CD4-positive, alpha-beta T cell treated with Interleukin-2 at 100 ng/mL for 4 hours (primary cell): ENCODE measurements at places on chromosomes 2 and 18.

DNA sequence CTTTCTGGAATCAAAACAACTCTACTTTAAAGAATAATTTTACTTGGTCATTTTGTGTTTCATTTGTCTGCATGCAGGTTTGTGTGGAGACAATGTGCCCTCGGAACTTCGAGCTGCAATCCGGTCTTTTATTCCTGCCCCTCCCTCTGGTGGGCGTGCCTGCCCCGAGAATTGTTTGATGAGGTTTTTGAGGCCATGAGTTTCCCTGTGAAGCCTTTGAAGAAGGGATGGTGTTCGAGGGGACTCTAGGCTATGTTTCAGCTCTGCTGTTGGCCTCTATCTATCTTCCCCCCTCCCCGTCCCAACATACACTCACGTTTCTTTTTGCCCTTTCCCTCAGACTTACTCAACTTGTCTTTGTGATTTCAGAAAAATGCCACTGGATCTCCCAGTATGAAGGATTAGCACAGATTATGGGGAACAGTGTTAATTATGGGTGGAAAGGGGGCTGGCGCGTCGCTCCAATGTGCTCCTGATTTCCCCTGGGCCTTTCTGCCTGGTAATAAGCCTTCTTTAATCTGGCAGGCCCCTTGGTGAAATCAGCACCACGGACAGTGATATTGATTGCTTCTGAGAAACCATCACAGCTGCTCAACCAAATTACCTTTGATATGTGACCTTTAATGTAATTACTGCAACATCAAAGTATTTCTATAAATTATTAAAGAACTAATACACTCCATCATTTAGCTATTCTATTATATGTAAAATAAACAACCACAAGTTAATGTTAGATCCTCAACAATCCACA lies 82.2 kb downstream of the CELF4 start:
- DNase-seq = no peak

- no peak for DNase-seq
Observed at GRCh38 chr2:27839022-27839618, 51.1 kb downstream of the RBKS start.

GRCh38 chr2:188410504-188411235 lies 119.0 kb downstream of the GULP1 start:
- no peak for DNase-seq

GRCh38 chr18:63366213-63367052 lies 573 bp downstream of the KDSR start:
- DNase-seq = peak; percentile 69

GRCh38 chr2:120596990-120597594 lies 138.6 kb upstream of the GLI2 start:
- DNase-seq = no peak

GRCh38 chr2:129877795-129878775 lies 101.4 kb upstream of the RAB6C start:
- DNase-seq = no peak

- no peak for DNase-seq
Observed at GRCh38 chr2:40244675-40245074, 207.2 kb downstream of the SLC8A1 start.

DNA sequence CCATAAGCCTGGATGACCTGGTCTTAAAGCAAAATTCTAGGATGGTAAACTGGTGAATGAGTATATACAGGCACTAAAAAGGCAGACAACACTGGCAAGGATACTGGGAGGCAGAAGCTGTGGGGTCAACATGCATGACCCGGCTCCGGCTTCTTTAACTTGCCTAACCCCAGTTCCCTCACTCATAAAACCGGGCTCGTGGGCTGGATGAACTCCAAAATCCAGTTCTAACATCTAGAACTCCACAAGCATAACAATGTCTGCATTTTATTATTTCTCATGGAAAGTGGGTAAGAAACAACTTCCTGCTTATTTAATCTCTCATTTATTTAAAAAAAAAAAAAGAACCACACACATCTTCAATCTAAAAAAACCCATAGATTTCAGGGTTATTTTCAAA lies 57.3 kb downstream of the FARSB start:
- no peak for DNase-seq

DNA sequence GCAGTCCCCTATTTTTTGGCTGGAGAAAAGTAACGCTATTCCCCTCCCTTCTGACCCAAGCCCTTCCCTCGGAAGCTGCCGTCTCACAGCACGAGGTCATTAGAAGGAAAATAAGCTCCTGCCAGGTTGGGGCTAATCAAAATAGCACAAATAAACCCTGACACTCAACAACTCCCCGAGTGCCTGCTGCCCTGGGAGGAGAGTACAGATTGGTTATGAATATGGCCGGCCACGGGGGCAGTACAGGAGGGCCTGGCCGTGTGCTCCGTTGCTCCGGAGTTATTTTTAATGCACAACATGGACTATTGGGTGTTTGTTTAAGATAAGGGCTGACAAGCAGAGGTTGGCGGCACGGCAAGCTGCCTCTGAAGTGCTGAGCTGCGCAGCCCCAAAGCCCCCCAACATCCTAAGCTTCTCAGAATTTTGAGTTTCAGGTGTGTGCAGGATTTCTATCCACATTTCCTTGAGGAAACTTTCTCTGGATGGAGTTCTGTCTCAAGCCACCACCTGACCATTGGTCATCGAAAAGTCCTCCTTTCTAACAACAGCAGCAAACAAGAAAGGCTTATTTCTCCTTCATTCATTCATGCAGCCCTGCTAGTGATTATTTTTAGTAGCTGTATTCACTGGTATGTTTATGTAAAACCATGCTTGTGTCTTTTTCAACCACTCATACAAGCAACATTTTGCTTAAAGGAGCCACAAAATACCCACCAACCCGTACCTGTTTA lies 58.7 kb downstream of the PAX3 start:
- no peak for DNase-seq

GRCh38 chr2:65050931-65051330 lies 5.3 kb upstream of the CEP68 start:
- DNase-seq = no peak

DNA sequence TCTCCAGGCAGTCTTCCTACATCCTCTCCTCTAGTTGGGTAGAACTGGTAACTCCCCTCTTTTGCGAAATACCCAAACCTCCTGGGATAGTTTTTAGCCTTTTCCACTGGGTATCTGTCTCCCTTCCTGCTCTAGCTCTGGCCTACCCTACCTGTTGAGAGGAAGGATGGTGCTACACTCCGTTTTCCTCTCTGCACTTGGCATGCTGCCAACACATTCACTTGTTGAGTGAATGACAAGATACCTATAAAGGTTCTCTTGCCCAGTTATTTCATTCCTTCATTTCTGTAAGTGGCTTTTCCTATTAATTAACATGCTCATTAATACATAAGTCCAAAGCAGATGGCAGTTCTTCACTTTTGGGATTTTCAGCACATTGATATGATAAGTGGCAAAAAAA lies 293.8 kb downstream of the CNTNAP5 start:
- no peak for DNase-seq

- DNase-seq = no peak
Observed at GRCh38 chr2:85393836-85394235, 16.3 kb downstream of the CAPG start.

DNA sequence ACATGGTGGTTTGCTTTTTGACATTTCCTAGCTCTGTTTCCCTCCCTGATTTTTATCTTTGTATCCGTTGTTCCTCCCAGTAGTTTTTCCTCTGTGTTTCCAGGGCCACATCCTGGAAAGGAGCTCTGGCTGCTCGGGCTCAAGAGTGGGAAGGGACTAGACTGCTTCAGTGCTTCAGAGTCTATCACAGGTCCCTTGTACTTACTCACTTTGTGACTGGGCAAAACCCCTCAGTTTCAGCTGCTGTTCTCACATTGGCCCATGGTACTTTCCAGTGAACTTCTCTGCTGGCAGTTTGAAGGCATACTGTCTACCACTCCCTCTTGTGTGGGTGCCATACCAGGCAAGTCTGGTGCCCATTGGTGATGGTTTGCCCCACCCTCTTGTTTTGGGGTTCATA lies 7.5 kb upstream of the STAMBP start:
- DNase-seq = no peak

DNA sequence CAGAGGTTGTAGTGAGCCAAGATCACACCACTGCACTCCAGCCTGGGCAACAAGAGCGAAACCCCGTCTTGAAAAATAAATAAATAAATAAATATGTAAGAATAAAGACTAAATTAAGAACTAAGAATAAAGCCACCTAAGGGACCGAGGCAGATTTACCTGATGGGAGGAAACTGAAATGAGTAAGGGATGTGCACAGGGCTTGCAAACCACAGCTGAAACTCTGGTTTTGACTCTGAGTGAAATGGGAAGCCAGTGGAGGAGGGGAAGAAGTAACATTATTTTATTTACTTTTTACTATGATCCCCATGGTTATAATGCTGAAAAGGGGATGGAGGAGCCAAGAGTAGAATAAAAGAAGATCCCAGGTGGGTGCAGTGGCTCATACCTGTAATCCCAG lies 107.3 kb downstream of the CABYR start:
- no peak for DNase-seq

GRCh38 chr2:123040506-123040905 lies 984.6 kb upstream of the CNTNAP5 start:
- no peak for DNase-seq

- DNase-seq = no peak
Observed at GRCh38 chr18:12637901-12638643, 19.8 kb downstream of the SPIRE1 start.

- DNase-seq = no peak
Observed at GRCh38 chr2:171406044-171406443, 27.7 kb downstream of the METTL8 start.

DNA sequence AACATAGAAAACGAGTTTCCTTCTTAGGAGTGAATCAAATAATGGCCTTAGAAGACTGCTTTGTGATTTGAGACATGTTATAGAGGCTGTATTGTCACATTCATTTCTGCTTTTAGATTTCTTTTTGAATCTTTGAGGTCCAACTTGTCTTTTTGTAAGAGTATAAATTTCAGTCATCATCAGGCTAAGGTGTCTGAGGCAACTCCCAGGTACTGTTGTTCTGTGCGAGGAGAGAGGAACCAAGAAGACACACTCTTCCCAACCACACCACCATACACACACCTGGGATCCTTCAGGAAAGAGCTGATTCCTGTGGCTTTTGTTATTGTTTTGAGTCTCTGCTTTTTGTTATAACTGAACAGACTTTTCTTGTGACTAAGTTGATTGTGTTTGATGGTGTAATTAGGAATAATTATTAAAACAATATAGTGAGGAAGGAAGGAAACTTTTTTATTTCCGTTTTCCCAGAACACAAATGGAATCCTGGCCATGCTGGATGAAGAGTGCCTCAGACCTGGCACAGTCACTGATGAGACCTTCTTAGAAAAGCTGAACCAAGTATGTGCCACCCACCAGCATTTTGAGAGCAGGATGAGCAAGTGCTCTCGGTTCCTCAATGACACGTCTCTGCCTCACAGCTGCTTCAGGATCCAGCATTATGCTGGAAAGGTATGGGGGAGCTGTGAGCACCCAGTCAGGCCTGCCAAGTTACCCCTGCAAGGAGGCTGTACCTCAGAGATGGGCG lies 140.4 kb downstream of the MYO1B start:
- no peak for DNase-seq

GRCh38 chr2:137776697-137777096 lies 187.6 kb upstream of the HNMT start:
- no peak for DNase-seq

DNA sequence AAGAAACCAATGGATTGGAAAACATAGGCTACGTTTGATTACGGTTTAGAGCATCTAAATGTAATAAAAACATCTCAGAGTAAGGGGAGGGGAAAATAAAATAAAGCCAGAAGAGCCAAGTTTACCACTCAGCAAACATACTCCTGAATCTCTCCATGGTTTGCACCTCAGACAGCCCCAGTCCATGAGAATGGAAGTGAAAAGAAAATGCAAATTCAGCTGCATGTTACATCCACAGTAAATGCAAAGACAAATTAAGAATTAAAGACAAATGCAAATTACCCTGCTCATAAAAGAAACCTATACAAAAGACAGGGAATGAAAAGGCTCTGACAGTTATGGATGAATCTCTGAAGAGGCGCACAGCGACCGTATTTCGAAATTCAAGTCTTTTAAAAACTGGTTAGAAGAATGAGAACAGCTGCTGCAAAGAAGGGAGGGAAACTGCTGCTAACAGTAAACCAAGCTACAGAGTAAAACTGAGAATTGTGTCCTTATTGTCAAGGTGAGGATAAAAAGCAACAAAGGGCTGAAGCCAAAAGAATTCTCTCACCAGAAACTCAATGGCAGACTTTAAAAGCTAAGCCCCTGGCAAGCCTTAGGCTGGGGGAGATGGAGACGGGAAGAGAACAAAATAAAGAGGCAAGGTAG lies 197.9 kb upstream of the ACVR2A start:
- no peak for DNase-seq

DNA sequence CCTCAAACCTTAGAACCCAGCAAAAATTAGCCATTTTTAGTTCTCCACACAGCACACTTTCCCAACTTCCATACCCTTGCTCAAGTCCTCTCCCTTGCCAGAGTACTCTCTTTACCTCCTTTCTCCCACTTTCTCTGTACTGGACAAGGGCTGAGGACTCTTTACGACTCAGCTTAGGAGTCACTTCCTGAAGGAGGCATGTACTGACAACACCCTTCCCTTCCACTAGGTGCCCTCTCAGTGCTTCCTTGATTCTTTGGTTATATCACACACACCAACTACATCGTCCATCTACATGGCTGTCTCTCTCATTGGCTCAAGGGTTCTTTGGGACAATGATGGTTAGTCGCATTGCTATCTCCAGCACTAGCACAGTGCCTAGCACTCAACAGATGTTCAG lies 5.2 kb upstream of the C18orf63 start:
- DNase-seq = peak; percentile 9

- DNase-seq = no peak
Observed at GRCh38 chr2:29562319-29562718, 359.1 kb downstream of the ALK start.

GRCh38 chr18:37533647-37534584 lies 31.7 kb downstream of the CELF4 start:
- no peak for DNase-seq

GRCh38 chr2:238890618-238891456 lies 43.0 kb downstream of the TWIST2 start:
- DNase-seq = no peak

DNA sequence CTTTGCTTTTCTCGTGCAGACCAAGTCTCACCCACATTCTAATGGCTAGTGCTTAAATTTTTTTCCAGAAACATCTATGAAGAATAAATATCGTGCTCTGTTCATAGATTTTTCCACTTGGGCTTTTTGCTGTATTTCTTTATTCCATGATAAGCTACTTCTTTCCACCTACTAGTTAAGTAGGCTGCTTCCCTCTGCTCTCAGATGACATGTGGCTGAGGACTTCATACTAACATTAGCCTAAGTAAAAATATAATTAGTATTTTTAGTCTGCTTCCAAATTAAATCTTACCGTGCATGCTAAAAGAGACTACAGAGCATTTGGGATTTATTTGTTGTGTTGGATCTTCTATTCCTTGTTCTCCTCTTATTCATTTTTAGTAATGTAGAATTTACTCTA lies 102.4 kb downstream of the SH3RF3 start:
- no peak for DNase-seq

DNA sequence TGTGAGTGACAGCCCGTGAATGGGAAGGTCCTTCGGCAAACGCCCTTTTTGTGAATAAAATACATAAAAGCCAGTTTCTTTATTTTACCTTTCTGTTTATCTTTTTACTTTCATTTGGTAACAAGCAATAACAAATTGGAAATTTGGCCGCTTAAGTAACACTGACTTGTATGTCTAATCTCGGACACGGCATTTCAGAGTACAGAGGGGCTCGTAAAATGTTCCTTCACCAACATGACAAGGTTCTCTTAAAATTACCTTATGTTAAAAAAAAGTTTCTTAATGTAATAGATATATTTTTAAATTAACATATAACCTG lies 558 bp upstream of the NEMP2 start:
- no peak for DNase-seq

GRCh38 chr2:239380831-239381708 lies 19.8 kb downstream of the HDAC4 start:
- DNase-seq = peak; percentile 69

GRCh38 chr2:100057901-100058261 lies 84.5 kb downstream of the AFF3 start:
- DNase-seq = no peak
